ENCODE measurements at places on chromosomes 2 and 18. TPM values are rescaled to one million over a fixed set of nuclear protein-coding genes. Genes with fewer than 3 reads are reported as not detected.

GRCh38 chr2:24870891-24871705 lies 48.9 kb downstream of the ADCY3 start:
- DNase-seq, result no peak

DNA sequence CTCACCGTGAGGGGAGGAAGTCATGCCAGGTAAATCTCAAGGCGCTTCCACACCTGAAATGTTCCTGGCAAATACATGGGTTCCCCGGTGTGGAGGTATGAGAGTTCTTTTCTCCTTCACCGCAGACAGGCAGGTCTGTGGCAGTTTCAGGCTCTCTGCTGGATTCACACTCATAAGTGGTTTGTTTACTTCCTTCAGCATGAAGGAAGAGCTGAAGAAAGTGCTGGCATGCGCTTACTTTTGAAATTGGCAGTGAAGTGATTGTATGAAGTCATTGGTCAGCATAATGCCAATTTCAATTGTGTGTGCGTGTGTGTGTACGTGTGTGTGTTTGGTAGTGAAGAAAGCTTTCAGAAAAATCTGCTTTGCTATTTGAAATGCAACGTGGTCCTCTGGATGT lies 43.4 kb downstream of the RNF144A start:
- DNase-seq, result no peak

DNA sequence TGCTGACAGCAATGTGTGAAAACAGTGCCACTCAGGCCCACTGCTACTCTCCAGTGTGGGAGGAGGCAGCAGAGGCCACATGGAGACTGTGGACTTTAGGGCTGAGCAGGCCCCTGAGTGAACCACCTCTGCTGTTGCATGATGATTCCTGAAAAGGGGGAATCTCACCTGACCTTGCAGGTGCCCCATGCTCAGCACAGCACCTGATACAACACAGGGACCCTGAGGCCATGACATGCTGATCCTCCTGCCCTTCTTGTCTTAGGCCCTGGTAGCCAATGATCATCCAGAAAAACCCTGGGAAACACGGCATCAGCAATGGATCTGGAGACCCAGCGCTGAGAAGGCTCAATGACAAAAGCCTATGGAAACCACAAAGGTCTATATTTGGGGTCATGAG lies 446.8 kb upstream of the MYT1L start:
- no peak for DNase-seq

- no peak for DNase-seq
These were observed 15.9 kb upstream of the POMC start for GRCh38 chr2:25184254-25184653.

DNA sequence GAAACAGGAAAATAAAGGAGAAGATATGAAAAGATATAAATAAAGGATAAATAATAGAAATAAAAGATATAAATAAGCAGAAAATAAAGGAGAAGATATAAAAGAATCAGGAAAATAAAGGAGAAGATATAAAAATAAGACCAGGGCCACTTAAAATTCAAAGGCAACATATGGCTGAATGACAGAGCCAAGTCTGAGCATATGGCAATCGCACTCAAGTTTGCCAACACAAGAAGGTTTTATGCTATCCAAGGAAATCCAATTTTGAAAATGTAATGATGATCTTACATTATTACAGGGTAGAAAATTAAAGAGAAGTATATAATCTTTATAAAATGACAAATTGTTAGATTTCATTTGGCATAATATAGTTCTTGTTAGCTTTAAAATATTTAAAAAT lies 33.6 kb downstream of the USP40 start:
- DNase-seq, result no peak

ALKAL2 gene
- not detected for polyA plus RNA-seq

DNA sequence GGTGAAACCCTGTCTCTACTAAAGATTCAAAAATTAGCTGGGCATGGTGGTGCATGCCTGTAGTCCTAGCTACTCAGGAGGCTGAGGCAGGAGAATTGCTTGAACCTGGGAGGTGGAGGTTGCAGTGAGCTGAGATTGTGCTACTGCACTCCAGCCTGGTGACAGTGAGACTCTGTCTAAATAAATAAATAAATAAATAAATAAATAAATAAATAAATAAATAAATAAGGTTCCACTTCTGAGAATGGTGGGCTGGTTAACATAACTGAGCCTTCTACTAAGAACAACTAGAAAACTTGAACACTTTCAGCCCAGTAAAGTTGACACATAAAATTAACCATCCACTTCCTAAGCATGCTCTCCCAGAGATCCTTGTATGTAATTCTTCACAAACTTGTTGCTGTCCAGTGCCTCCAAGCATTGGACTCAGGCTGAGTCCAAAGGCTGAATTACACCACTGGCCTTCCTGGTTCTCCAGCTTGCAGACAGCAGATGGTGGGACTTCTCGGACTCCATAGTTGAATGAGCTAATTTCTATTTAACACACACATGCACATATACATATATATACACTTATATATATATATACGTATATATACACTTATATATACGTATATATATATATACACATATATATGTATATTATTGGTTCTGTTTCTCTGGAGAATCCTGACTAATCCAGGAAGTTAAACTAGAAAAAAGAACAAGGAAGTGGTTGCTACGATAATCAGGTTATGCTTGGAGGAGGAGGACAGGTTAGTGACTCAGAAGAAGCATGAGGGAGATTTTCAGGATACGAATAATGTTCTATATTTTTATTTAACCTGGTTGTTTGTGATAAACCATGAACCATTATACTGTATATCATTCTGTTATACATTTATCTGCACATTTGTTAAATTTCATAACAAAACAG lies 348.8 kb downstream of the METTL4 start:
- DNase-seq, result no peak

DNA sequence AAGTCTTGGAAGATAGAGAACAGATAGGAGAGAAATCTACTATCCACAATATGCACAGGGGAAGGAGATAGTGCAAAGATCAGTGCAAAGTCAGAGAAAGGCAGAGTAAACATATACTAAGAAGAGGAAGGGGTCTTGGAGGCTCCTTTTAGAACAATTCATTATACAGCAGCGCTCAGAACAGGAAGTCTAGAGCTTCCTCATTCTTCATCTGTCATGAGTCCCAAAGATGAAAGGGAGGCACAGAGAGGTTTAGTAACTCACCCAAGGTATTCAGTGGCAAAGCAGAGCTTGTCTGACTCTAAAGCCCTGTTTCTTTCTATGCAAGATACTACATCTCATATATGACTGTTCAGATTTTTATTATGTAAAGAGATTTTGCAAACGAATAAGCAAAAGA lies 1.4 kb downstream of the SP110 start:
- DNase-seq, result no peak

DNA sequence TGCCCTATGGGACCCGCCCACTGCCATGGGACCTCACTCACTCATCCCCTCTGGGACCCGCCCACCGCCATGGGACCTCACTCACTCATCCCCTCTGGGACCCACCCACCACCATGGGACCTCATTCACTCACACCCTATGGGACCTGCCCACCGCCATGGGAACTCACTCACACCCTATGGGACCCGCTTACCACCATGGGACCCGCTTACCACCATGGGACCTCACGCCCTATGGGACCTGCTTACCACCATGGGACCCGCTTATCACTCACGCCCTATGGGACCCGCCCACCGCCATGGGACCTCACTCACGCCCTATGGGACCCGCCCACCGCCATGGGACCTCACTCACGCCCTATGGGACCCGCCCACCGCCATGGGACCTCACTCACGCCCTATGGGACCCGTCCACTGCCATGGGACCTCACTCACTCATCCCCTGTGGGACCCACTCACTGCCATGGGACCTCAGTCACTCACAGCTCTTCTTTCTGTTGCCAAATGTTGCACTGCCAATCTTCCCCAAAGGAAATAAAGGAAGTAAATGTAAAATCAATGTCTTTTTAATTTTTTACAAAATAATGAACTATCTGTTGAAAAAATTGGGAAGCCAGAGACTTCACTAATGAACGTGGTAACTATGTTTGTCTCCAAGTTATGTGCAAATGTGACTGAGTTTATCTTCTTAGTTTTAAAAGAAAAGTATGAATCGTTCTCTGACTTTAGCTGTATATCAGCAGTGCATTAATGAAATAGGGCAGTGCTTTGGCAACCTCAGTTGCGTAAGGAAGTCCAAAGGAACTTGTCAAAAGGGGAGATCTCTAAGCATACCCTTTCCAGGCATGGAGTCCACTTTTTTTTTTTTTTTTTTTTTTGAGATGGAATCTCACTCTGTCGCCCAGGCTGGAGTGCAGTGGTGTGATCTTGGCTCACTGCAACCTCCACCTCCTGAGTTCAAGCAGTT lies 101.5 kb upstream of the MGAT5 start:
- no peak for DNase-seq

DNA sequence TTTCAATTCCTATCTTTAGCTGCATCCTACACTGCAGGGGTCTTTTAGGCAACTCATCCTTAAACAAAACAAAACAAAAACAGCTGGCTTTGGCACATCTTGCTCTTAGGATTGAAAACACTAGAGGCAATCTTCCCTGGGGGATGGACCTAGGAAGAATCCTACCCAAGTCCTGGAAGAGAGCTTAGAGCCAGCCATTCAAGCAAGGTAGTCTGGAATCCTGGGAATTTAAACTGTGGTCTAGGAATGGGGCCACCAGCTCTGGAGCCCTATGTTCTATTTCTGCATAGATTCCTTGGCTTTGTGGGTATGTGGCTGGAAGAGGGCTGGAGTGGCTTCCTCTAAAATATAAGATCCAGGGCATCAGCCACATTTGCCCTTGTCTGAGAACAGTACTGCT lies 27.7 kb downstream of the MYL1 start:
- no peak for DNase-seq

DNA sequence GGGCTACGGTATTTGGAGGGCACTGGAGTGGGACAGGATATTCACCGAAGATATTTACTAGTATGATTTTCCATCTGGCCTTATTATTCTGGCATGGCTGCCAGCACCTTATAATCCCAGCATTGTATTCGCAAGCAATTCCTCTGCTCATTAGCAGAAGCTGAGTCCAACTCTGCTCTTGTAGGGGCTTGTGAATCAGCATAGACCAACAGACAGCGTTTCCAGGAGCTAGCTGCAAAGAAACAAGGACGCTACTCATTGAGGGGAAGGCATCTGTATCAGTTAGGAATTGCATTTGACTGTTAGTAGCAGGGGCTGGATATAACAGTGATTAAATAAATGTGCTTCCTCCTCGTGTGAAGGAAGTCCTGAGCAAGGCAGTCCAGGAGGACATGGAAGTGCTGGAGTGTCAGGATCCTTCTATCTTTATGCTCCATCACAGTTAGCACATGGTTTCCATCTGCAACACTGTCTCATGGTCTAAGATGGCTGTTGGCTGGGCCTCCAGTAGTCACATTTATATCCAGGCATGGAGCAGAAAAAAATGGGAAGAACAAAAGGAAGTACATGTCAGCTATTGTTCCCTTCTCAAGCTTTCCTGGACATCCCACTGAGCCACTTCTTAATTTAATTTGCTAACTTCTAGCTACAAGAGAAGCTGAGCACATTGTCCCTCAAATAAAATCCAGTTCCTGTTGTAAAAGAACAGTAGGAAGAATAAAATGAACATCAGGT lies 214.1 kb downstream of the C1D start:
- no peak for DNase-seq

ACADL gene
- polyA plus RNA-seq, result not detected

GRCh38 chr2:218028562-218029348 lies 26.0 kb upstream of the TNS1 start:
- DNase-seq, result no peak

- no peak for DNase-seq
These were observed 31.2 kb downstream of the TFCP2L1 start for GRCh38 chr2:121253674-121254240.

LAMA3 gene
- 19.4 TPM for polyA plus RNA-seq

Measured in A549 (cell line).